ENCODE measurements at places on chromosomes 3 and 15.
A peak's percentile ranks its signal among the peaks of the same experiment; 100 is the strongest.

GRCh38 chr15:47376190-47376589, 341.1 kb upstream of the SEMA6D start:
- H3K27me3 ChIP-seq = peaks cover 5% of the 10 kb centered on the region
- no peak overlapping the region for H3K4me3 ChIP-seq
- no peak for DNase-seq
- H3K27ac ChIP-seq = no peak overlapping the region
- no peaks in the 10 kb centered on the region for H3K4me1 ChIP-seq

- no peaks in the 10 kb centered on the region for H3K27me3 ChIP-seq
- peaks cover 2% of the 10 kb centered on the region for H3K36me3 ChIP-seq
- H3K4me1 ChIP-seq = peaks cover 3% of the 10 kb centered on the region
Observed at GRCh38 chr15:72306211-72306785, 13.7 kb downstream of the CELF6 start.

DNA sequence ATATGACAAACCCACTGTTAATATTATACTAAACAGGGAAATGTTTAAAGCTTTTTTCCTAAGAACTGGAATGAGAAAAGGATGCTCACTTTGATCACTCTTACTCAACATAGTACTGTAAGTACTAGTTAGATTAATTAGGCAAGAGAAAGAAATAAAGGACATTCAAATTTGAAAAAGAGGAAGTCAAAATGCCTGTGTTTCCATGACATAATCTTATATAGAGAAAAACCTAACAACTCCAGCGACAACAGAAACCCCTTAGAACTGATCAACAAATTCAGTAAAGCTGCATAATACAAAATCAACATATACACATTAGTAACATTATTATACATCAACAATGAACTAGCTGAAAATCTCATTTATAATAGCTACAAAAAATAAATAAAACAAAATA, 200.6 kb upstream of the ROBO1 start:
- no peak overlapping the region for H3K27ac ChIP-seq
- no peaks in the 10 kb centered on the region for H3K27me3 ChIP-seq
- no peak overlapping the region for H3K4me3 ChIP-seq
- no peaks in the 10 kb centered on the region for H3K36me3 ChIP-seq
- H3K4me1 ChIP-seq = no peaks in the 10 kb centered on the region

- no peak for DNase-seq
- no peak overlapping the region for H3K4me3 ChIP-seq
- H3K36me3 ChIP-seq = peaks cover 39% of the 10 kb centered on the region
- H3K27ac ChIP-seq = peak overlapping the region; percentile 85
- no peaks in the 10 kb centered on the region for H3K27me3 ChIP-seq
Observed at GRCh38 chr3:101414121-101414520, 93.7 kb upstream of the IMPG2 start.

- no peaks in the 10 kb centered on the region for H3K36me3 ChIP-seq
- no peak for DNase-seq
- H3K4me1 ChIP-seq = no peaks in the 10 kb centered on the region
Observed at GRCh38 chr3:110099711-110100110, 762.4 kb upstream of the DPPA4 start.

- H3K27me3 ChIP-seq = no peaks in the 10 kb centered on the region
- peak overlapping the region; percentile 22 for H3K27ac ChIP-seq
- peaks cover 16% of the 10 kb centered on the region for H3K36me3 ChIP-seq
- H3K4me1 ChIP-seq = peaks cover 20% of the 10 kb centered on the region
- DNase-seq = no peak
Observed at GRCh38 chr15:50275091-50275490, 9.6 kb upstream of the HDC start.

DNA sequence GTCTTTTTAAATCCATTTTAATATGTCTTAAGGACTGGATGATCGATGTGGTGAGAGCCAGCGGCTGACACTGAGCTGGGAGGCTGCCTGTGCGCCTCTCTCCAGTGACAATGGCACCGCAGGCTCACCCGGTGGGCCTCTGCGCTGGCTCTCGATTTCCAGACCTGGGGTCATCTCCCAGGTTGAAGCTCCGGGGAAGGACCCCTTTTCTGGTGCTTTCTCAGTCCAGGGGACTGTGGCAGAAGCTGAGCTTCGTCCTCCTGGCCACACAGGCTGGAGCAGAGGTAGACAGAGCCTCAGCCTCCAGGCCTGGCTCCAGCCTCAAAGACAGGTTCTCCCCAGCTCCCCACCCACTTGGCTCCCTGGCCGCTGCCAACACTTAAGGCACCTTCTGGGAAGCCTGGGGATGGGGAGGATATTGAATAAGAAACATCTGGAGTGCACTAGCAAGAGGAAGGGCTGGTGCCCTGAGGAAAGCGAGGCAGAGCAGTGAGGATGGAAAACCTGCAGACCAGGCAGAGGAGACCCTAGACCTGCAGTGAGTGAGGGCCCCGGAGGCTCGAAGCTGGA, 154.2 kb upstream of the SMAD3 start:
- H3K4me3 ChIP-seq = no peak overlapping the region
- no peak overlapping the region for H3K27ac ChIP-seq
- DNase-seq = no peak
- no peaks in the 10 kb centered on the region for H3K36me3 ChIP-seq

DNA sequence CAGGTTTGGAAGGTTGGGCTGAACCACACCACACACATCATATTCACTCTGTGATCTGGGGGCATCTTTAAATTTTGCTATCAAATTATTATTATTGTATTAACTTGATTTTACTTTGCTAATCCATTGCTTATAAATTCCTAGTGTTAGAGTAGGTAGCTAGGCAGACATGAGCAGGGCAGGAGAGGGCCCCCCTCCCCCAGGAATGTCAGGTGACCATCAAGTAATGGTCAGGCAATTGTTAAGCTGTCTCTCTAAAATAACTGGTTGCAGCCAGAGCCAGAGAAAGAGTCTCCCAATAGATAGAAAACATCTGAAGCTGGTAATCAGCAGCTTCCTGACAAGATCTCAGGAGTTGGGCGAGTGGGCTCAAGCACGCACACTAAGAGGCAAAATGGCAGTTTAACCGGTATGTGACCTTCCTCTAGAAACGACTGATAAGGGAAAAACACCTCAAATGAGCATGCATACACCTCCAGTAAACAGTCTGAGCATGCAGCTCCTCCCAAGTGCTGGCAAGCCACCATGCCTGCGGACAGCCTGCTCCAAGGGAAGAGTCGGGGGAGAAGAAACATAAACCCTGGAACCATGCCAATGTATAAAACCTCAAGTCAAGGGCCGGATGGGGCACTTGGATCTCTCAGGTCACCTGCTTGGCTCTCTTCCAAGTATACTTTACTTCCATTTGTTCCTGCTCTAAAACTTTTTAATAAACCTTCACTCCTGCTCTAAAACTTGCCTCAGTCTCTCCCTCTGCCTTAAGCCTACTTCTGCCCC, 3.1 kb upstream of the CXCR6 start:
- no peak overlapping the region for H3K27ac ChIP-seq
- no peaks in the 10 kb centered on the region for H3K27me3 ChIP-seq
- H3K4me1 ChIP-seq = peaks cover 46% of the 10 kb centered on the region

DNA sequence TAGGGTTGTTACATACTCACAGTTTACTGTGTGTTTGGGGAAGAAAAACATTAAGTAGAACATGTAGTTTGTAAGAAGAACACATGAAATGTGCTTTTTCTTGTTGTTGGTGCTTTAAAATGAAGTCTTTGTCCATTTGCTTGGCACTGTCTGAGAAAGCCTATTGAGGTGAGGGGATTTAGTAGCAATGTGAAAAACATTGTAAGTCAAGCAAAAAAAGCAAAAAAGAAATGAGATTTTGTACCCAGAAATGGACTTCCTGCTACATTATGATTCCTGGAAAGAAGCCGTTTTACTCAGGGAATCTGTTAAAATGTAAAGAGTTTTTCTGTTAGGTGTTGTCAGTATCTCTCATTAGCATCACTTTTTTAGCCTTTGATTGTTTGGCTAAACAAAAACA, 59.9 kb downstream of the KAT2B start:
- no peak overlapping the region for H3K4me3 ChIP-seq
- H3K27ac ChIP-seq = peak overlapping the region; percentile 47
- no peaks in the 10 kb centered on the region for H3K27me3 ChIP-seq
- no peak for DNase-seq

GRCh38 chr3:40912461-40912860, 286.8 kb upstream of the CTNNB1 start:
- DNase-seq = no peak
- no peaks in the 10 kb centered on the region for H3K4me1 ChIP-seq
- H3K4me3 ChIP-seq = no peak overlapping the region
- H3K27ac ChIP-seq = no peak overlapping the region
- peaks cover 3% of the 10 kb centered on the region for H3K27me3 ChIP-seq

GRCh38 chr3:188950832-188951489, 220.8 kb upstream of the TPRG1 start:
- H3K27me3 ChIP-seq = peaks cover 19% of the 10 kb centered on the region
- peaks cover 27% of the 10 kb centered on the region for H3K4me1 ChIP-seq
- peak; percentile 43 for DNase-seq
- no peak overlapping the region for H3K4me3 ChIP-seq

DNA sequence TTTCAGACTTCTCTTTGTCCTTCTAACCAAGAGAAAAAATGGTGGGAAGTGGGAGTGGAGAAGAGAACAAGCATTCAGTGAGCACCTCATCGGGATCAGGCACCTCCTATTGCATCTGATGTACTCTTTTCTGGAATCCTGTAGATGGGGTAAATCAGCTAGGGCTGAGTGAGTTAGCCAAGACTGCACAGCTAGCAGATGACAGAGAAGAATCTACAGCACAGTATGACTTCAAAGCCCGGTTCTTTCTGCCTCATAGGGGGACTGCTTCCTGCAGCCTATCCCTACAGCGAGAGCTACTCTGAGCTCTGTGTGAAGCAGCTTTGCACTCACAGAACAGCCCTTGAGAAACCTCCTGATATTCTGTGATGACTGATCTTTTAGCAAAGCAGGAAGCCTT, 275.2 kb upstream of the MEIS2 start:
- H3K4me3 ChIP-seq = no peak overlapping the region
- H3K27me3 ChIP-seq = no peaks in the 10 kb centered on the region
- H3K4me1 ChIP-seq = no peaks in the 10 kb centered on the region
- no peak overlapping the region for H3K27ac ChIP-seq
- H3K36me3 ChIP-seq = no peaks in the 10 kb centered on the region

DNA sequence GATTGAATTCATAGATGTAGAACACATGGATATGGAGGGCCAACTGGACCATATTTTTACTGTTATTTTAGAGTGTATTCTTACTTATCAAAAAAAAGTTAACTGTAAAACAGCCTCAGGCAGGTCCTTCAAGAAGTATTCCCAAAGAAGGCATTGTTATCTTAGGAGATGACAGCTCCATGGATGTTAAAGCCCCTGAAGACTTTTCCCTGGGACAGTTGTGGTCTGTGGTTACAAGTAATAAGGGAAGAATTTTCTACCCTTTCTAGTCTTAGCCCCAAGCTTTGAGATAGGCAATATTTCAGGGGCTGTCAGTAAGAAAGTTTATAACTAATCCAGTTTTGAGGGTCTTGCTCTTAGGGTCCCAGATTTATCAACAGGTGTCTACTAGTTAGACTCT, 62.5 kb downstream of the LRRC49 start:
- no peaks in the 10 kb centered on the region for H3K4me1 ChIP-seq
- H3K27me3 ChIP-seq = peaks cover 27% of the 10 kb centered on the region
- H3K36me3 ChIP-seq = no peaks in the 10 kb centered on the region
- H3K27ac ChIP-seq = no peak overlapping the region

DNA sequence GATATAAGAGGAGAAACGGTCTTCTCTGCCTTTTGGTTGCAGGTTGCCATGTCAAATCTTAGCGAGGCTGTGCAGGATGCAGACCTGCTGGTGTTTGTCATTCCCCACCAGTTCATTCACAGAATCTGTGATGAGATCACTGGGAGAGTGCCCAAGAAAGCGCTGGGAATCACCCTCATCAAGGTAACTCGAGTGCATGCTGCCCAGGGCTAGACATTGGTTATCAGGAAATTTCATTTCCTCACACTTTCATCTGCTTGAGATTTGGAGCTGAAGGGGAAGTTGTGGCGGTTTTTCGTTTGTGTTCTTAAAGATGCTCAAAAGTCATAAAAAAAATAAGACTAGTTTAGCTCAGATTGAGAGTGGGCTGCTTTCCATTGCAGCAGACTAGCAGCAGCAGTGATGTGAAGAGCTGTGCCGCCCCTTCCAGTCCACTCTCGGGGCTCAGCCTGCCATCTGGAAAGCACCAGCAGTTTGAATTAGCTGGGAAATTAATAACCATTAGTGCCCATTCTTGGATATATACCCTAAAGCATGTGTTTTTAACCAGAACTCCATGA, 32.2 kb downstream of the GPD1L start:
- H3K4me3 ChIP-seq = peak overlapping the region; percentile 8
- H3K27ac ChIP-seq = no peak overlapping the region
- no peaks in the 10 kb centered on the region for H3K27me3 ChIP-seq

GRCh38 chr3:74539876-74540275, 74.6 kb downstream of the CNTN3 start:
- H3K4me1 ChIP-seq = no peaks in the 10 kb centered on the region
- H3K4me3 ChIP-seq = no peak overlapping the region
- DNase-seq = no peak
- H3K27me3 ChIP-seq = no peaks in the 10 kb centered on the region

DNA sequence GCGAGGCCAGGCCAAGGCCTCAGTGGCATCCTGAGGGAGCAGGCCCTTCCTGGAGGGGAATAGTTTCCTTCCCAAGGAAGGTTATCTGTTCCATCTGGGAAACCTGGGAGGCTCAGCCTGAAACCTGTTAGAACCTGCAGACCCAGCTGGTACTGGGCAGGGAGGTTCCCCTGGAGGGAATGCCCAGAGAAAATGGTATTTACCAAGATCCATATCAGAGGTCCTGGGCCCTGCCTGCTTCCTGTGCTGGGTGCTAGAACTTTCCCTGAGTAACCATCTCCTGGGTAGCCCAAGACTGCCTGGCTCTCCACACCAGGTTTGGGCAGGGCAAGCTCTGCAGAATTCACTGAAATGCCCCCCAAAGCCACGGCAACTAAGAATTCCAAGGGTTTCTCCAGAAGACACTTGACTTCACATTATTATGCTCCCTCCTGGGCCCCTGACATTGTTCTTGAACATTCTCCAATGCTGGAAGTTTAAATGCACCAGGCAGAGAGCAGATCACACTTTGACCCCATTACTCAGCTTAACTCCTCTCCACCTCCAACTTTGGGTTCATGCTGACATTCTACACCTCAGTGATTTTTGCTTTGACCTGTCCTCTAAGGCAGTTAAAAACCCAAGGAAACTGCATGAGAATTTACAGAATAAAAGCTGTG, 2.0 kb downstream of the CA12 start:
- no peak overlapping the region for H3K4me3 ChIP-seq
- no peak overlapping the region for H3K27ac ChIP-seq
- no peaks in the 10 kb centered on the region for H3K36me3 ChIP-seq
- H3K27me3 ChIP-seq = peaks cover 68% of the 10 kb centered on the region
- no peak for DNase-seq
- H3K4me1 ChIP-seq = peaks cover 35% of the 10 kb centered on the region

- H3K27me3 ChIP-seq = no peaks in the 10 kb centered on the region
- H3K36me3 ChIP-seq = peaks cover 44% of the 10 kb centered on the region
- H3K4me3 ChIP-seq = no peak overlapping the region
- H3K27ac ChIP-seq = peak overlapping the region; percentile 43
Observed at GRCh38 chr3:46927718-46928073, 48.8 kb downstream of the CCDC12 start.

Data from activated naive CD8-positive, alpha-beta T cell treated with anti-CD3 and anti-CD28 coated beads for 36 hours (primary cell).